ENCODE measurements at places on chromosomes 16 and 17.

DNA sequence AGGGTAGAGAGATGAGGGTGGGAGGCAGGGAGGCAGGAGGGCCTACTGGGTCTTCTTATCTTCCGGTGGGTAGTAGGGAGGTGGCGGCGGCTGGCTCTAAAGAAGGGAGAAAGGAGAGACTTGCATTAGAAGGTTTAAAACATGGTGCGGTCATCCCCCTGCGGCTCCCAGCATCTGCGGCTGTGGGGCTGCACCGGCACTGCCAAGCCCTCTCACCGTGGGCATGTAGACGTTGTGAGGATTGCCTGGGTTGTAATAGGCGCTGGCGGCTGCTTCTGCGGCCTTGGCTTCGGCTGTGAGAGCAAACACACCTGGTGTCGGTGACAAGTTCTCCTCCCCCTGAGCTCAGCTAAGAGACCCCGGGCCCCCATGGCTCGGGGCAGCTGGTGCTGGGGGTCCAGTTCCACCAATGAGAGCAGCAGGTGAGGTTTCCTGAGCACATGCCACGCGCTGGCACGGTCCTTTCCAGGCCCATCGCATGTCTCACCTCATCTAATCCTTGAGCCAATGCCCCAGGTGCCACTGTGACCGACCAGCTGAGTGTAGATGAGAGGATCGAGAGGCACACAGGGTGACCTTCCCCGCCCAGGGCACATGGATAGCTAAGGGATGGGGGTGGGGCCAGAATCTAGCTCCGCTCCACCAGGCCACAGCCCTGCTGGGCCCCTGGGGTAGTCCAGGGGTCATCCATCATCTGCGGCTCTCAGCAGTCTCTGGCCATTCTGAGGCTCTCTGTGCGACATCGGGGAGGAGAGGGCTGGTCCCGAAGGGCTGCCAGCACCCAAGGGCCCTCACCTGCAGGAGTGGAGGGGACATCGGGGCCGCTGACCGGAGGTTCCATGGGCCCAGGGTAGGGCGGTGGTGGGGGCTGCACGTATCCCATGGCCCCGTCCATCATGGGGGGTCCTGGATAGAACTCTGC lies 2.7 kb upstream of the UNC13D start:
- no peak for DNase-seq

DNA sequence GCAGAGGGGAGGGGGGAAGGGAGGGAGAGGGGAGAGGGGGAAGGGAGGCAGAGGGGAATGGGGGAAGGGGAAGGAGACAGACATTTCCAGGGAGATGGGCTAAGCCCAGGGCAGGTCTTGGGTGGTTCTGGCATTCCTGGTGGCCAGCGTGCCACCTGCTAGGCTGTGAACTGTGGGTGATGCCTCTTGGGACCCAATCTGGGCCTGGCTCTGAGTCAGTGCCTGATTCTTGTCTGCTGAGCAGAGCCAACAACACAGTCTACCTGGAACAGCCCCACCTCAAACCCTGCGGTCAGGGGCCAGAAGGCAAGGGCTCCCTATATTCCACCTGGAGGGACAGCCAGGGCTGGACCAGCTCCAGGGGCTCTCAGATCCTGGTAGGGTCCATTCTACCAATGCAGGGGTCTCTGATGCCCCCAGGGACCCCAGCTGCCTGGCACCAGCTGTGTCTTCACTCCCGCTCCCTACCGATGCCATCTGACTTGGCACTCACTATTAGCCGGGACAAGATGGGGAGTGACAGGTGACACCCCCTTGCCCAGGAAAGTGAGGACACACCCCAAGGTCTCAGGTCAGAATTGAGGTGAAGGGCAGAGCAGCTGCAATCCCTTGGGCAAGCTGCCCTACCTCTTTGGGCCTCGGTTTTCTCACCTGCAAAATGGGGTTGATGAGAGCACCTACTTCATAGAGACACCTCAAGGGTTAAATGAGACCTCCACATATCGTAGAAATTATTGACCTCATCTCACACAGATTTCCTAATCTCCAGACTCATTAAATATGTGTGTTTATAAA lies 87.2 kb downstream of the LITAF start:
- no peak for DNase-seq

DNA sequence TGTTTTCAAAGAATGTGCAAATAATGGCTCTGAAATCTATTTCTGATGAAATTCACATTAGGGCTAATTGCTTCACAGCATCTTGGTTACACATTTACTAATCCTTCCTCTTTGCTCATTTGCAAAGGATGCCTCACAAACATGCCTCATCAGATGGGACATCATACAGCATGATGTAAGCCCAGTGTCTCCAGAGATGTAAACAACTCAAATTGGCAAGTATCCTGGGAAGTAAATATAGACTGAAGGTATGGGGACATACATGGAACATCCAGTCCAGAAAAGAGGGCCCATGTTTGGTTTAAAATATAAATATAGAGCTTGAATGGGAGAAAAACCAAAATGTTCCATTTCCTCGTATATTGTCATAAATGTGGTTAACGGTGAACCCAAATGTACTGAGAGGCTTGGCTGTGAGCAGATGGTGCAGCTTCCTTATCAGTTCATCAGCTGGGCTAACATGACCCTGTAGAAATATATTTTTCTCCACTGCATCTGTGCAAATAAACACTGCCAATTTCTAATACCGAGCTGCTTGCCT lies 142.9 kb upstream of the NUDT7 start:
- DNase-seq, result peak; percentile 60

- no peak for DNase-seq
These were observed 304.4 kb downstream of the HS3ST3B1 start for GRCh38 chr17:14605267-14605599.

- DNase-seq, result no peak
These were observed 113.3 kb upstream of the ADAMTS18 start for GRCh38 chr16:77548151-77548550.

DNA sequence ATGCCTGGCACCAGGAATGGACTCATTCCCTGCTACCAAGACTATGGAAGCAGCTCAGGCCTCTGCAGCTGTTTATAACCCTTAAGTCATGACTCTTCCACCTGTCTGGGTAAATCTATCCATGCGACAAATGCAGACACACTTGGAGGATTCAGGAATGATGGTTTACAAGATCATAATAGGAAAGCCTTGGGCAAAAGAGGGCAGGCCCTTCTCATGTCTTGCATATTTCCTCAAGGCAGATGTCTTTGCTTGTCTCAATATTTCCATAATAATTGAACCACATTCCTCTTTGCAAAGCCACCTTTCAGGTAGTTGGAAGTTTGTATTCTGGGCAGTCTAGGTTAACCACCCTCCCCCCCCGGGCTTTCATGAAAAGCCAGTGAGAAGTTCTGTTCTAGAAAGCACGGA lies 884 bp upstream of the JPT1 start:
- DNase-seq, result no peak

- peak; percentile 70 for DNase-seq
These were observed 2.7 kb upstream of the LASP1NB start for GRCh38 chr17:38922538-38923297.

GRCh38 chr16:46549477-46549876 lies 71.7 kb downstream of the SHCBP1 start:
- no peak for DNase-seq

GRCh38 chr17:72446525-72447250 lies 325.9 kb downstream of the SOX9 start:
- DNase-seq, result peak; percentile 75

- DNase-seq, result peak; percentile 19
These were observed 58.9 kb upstream of the CLEC3A start for GRCh38 chr16:77963185-77964044.

- no peak for DNase-seq
These were observed 36.4 kb upstream of the CCDC182 start for GRCh38 chr17:57781386-57782061.
